Tibial nerve (tissue), 4 donors: ENCODE measurements at places on chromosomes 13 and 19.

GRCh38 chr19:10816691-10817090 is 19.3 kb downstream of the TMED1 start:
- no peak for DNase-seq

GRCh38 chr19:33133438-33134031 is 1.6 kb downstream of the WDR88 start:
- DNase-seq, result no peak

- DNase-seq, result no peak
Measured at GRCh38 chr19:45090034-45090433, 2.9 kb upstream of the PPP1R37 start.

GRCh38 chr19:2926341-2927031 is 18.3 kb downstream of the ZNF77 start:
- DNase-seq, result no peak

DNA sequence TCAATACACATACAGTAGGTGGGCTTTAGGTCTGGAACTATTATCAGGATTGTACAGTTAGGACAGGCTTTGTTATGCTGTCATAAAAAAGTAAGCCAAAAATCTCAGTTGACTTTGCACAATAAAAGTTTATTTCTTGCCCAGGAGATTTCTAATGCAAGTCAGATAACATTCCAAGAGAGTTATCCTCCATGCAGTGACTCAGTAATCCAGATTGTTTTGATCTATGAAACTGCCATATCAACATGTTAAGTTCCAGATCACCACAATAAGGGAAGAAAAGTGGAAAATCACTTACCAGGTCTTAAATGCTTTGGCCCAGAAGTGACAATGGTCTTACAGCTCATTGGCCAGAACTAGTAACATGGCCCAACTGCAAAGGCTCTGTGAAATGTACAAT is 636.2 kb upstream of the KLF12 start:
- DNase-seq, result no peak

- no peak for DNase-seq
Measured at GRCh38 chr19:54105796-54106195, 3.1 kb downstream of the NDUFA3 start.

DNA sequence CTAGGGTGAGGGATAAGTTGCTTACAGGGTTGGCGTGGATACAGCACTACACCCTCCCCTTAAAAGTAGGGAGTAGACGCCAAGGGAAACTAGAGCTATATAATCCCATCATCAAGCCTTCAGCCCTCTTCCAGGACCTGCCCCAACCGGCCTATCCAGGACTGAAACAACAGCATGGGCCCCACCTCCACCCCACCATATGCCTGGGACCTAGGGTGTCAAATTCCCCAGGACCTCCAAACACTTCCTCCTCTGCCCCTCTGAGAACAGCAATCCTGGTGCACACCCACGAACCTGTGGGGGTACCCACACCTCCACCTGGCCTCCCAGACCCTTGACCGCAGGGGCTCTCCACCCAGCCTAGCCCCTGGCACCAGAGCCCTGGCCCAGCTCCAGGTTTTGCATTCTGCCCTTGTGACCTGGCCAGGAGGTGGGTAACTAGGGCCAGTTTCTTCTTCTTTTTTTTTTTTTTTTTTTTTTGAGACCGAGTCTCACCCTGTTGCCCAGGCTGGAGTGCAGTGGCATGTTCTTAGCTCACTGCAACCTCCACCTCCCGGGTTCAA is 1.4 kb upstream of the CYP2F1 start:
- DNase-seq, result no peak

DNA sequence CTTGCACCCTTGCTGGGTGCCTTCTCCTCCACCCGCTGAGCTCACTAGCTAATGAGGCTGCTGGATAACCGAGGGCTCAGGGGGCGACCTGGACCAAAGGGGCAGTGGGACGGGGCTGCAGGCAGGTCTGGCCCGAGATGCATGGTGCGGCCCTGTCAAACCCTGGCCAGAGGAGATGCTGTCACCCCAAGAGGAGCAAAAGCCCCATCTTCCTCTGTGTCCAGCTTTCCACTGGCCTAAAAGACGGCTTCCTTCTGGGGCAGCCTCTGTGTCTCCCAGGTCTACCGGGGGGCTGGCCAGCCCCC is 261.8 kb downstream of the TBC1D4 start:
- no peak for DNase-seq

DNA sequence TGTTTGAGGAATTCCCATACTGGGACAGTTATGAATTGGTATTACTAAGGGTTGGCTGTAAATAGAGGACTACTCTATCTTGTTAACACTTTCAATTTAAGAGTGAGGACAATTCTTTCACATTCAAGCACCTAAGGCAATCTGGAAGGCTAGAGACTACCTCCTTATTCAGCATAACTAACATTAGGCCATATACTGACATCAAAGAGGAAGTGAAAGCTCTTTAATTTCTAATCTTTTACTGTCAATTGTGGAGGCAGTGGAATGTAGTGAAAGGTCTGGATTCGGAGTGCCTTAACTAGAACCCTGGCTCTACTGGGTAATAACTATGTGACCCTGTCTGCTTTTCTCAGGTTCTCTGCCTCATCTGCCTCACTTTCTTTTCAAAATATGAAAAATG is 134.0 kb downstream of the UFM1 start:
- DNase-seq, result no peak

DNA sequence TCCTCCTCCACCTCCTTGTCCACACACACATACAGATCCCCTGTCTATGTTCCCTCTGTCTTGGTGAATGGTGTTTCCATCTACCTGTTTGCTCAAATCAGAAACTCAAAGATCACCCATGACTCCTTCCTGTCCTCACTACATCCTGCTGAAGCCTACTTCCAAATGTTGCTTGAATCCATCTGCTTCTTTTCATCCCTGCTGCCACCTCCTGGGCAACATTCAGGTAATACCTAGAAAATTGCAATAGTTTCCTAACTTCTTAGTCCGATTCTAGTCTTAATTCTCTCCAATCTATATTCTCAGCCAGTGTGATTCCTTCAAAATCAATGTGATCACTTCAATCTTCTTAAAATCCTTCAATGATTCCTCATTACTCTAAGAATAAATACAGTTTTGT is 155.5 kb upstream of the STARD13 start:
- DNase-seq, result no peak

GRCh38 chr19:39765091-39766076 is 13.3 kb upstream of the LEUTX start:
- no peak for DNase-seq

- no peak for DNase-seq
Measured at GRCh38 chr19:3985643-3986259, 488 bp upstream of the EEF2 start.

DNA sequence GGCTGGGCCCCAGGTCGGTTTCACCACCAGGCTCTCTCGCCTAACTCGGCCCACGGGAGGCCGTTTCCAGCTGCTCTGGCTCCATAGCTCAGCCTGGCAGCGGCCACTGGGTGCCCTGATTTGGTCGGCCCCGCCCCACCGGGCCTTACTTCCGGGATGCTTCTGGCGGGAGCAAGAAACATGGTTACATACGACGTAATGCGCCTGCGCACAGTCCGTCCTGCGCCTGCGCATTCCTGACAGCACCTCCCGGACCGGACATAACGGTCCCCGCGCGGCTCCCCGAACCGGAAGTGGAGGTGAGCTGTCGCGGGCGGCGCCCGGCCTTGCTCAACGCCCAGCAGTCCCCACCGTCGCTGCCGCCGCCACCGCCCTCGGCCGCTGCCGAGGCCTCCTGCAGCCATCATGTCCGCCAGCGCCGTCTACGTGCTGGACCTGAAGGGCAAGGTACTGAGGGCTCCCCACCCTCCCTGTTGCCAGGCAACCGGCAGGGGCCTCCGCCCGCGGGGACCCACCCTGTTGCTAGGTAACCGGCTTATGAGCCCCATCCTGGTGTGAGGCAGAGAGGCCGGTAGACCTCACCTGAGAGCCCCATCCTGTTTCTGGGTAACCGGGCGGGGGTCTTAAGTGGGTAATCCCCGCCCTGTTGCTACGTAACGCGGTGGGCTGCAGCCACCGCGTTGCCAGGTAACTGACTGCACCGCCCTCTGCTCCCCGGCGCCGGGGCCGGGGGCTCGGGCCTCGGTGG is at the start of gene AP1M1:
AP1M1 (plus strand) TSS at position 290 of the 748 bp plus-strand sequence; CDS start at position 406, 116 bp downstream.
- peak; percentile 93 for DNase-seq

DNA sequence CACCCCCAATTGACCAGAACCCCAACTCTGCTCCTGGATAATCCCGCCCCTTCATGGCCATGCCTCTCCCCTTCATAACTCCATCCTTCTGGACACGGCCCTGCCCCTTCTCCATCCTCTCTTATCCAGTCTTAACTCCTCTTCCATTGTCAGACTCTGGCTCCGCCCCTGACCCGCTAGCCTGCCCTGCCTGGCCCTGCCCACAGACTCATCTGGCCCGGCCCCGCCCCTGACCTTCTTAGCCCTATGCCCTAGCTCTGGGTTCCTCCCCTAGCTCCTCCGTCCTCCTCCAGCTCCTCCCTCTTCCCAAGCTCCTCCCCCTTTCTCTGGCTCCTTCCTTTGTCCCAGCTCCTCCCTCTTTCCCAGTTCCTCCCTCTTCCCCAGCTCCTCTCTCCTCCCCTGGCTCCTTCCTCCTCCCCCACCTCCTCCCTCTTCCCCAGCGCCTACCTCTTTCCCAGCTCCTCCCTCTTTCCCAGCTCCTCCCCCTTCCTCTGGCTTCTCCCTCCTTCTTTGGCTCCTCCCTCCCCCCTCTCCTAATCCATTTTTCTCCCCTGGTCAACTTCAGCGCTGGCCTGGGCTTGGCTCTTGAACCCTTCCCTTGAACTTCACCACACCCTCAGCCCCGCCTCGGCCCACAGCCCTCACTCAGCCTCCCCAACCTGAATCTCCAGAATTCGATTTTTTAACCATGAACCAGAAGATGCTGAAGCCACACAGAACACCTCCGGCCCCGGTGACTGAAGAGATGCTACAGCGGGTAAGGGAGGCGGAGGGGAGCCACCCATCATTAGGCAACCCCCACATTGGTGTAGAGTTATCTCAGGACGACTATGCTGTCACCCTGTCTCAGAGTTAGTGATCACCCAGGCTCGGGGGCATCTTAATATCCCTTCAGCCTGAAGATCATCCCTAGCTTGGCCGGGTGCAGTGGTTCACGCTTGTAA is 9.2 kb upstream of the ZNF358 start:
- DNase-seq, result peak; percentile 82

DNA sequence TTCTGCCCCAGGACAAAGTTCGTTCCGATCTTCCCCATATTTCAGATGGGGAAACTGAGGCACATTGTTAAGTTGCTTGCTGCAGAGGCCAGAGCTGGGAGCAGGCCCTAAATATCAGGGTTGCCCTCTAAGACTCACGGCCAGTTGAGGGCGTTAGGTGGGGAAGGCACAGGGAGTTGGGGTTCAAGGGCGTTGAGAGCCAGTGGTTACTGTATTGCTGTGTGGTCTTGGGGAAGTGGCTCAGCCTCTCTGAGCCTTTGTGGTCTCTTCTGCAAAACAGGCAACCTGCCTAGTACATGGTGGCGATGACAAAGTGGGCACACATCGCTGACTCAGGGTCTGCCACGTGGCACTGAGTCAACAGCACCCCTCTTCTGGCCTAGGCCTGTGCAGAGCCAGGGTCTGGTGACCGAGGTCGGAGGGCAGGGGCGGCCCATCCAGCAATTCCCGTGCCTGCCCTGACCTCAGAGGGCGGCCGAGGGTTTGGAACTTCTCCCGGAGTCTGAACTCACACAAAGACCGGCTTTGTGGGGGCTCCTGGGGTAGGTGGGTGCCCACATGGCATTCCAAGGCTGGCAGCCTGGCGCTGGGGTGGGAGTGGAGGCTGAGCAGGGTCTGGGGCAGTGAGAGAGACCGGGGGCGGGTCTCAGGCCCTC is 10.2 kb downstream of the TNFAIP8L1 start:
- DNase-seq, result no peak

GRCh38 chr13:38024431-38024830 is 154.9 kb upstream of the TRPC4 start:
- DNase-seq, result no peak

DNA sequence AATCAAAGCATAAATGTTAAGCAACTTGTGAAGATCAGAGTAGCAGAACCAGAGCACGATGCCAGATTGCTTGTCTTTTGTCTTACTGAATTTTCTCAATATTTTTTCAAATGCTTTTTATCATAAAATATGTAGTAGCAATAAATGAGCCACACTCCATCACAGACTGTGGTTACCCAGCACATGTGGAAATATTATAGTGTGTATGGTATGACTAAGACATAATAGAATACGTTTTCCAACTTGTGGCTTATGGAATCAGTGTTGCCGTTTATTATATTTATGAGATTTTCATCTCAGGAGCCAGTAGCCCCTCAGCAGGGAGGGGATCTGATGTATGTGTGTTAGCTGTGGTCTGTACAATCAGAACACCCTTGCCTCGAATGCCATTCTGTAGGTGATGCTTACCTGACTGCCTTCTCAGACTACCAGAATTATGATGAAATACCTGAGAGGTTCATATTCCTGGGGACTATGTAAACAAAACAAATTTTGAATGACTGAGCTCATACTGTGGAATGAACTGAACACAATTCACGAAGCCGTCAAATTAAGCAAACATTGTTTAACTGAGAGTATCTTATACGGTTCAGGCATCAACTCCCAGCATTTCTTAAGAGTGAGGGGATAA is 1.9 kb downstream of the SCEL start:
- DNase-seq, result no peak

DNA sequence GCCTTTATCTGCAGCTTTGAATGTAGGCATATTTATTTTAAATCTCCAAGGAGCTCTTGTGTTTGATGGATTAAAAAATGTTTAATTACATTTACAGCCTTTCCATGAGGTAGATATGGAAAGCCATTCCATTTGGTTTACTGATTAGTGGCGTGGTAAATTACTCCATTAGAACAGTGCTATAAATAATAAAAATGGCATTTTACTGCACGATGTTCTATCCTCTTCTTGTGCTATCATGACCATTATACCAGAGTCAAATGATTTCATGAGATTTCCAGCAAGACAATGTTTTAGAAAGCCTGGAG is 250.9 kb upstream of the HTR2A start:
- DNase-seq, result no peak

GRCh38 chr19:16012552-16012951 is 63.7 kb upstream of the TPM4 start:
- no peak for DNase-seq

DNA sequence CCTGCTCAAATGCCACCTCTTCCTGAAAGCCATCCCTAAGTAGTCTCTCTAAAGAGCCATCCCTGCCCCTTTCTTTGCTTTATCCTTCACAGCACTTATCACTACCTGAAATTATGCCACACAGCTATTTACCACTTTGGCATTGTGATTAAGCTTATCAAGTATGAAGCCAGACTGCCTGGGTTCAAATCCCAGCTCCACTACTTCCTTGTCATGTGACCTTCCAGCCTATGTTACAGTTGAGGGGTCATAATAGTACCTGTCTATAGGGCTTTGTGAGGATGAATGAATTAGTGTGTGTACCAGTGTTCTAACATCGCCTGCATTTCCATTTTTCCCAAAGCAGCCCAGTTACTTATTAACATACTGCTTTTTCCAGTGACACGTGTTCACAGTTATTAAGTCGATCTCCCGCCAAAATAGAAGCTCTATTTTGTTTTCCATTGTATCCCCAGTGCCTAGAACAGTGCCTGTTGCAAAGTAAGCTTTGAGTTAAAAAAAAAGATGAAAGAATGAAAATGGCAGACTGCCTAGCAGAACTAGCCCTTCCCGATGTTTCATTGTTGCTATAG is 32.8 kb downstream of the ZSWIM9 start:
- no peak for DNase-seq
